Gastroesophageal sphincter (tissue), 4 donors: ENCODE measurements at places on chromosomes 6 and 20.

- ATAC-seq, result no peak
These were observed 11.0 kb upstream of the KIF13A start for GRCh38 chr6:17998442-17998841.

- no peak for ATAC-seq
These were observed 2.9 kb downstream of the DSN1 start for GRCh38 chr20:36770680-36771079.

- ATAC-seq, result no peak
These were observed 172.5 kb upstream of the THEMIS start for GRCh38 chr6:128073389-128073788.

GRCh38 chr6:169189686-169190085 lies 64.0 kb downstream of the THBS2 start:
- peak; percentile 27 for ATAC-seq

GRCh38 chr20:58700823-58701222 lies 8.2 kb downstream of the NPEPL1 start:
- ATAC-seq, result peak; percentile 12

DNA sequence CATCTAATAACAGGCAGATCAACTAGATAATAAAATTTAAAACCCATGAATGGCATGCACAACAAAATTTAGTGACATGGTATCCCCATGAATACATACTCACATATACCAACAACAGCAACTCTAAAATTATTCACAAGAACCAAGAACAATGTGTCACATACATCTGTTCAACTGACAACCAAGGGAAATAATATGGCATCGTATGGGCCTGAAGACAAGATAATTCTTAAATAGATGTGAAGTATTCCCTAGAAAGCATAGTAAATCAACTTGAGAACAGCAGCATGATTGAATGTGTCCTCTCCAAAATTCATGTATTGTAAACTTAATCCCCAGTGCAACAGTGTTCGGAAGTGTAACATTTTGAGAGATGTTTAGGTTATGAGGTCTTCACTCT lies 635.5 kb downstream of the EYS start:
- no peak for ATAC-seq

GRCh38 chr6:1789092-1789491 lies 179.4 kb downstream of the FOXC1 start:
- ATAC-seq, result no peak

GRCh38 chr6:129236001-129236517 lies 353.1 kb downstream of the LAMA2 start:
- ATAC-seq, result no peak

- ATAC-seq, result peak; percentile 25
These were observed 18.1 kb downstream of the MTRES1 start for GRCh38 chr6:107045826-107046675.
